Aortic smooth muscle cell (primary cell): ENCODE measurements at places on chromosomes 2 and 18. TPM values are rescaled to one million over a fixed set of nuclear protein-coding genes. Genes with fewer than 3 reads are reported as not detected.

The GNAL gene
- total RNA-seq, result 0.31 and 0.92 TPM in 2 replicates

The CFAP210 gene
- total RNA-seq, result under 0.01 TPM in 1 of 2 replicates, not detected in the other

The WDR35 gene
- total RNA-seq, result 14.4 and 15.6 TPM in 2 replicates

The ALPG gene
- not detected in 2 replicates for total RNA-seq

The AGFG1 gene
- 43.7 and 53.1 TPM in 2 replicates for total RNA-seq

The DCC gene
- total RNA-seq, result 0.13 TPM in 1 of 2 replicates, not detected in the other

The STK11IP gene
- 11.1 and 12.6 TPM in 2 replicates for total RNA-seq

The EMILIN2 gene
- 4.9 and 10.3 TPM in 2 replicates for total RNA-seq

The HOXD3 gene
- total RNA-seq, result not detected in 2 replicates

The TMEM163 gene
- total RNA-seq, result 0.26 and 0.81 TPM in 2 replicates

The LINC00305 gene
- total RNA-seq, result not detected in 2 replicates

The KANSL1L gene
- 18.0 and 21.4 TPM in 2 replicates for total RNA-seq

The SLC30A3 gene
- total RNA-seq, result 0.19 TPM in 1 of 2 replicates, not detected in the other

The SERPINB11 gene
- not detected in 2 replicates for total RNA-seq

The MAB21L4 gene
- not detected in 2 replicates for total RNA-seq

The ODC1 gene
- total RNA-seq, result 202 and 227 TPM in 2 replicates

The HPCAL1 gene
- total RNA-seq, result 46.4 and 59.3 TPM in 2 replicates

The LCT gene
- not detected in 2 replicates for total RNA-seq

The DPP10 gene
- not detected in 2 replicates for total RNA-seq

The SERPINB7 gene
- total RNA-seq, result not detected in 2 replicates

The SERPINB13 gene
- total RNA-seq, result not detected in 2 replicates

The NCKAP5 gene
- total RNA-seq, result 0.66 and 1.2 TPM in 2 replicates

The CXCR4 gene
- total RNA-seq, result 5.6 and 16.1 TPM in 2 replicates

The C2orf80 gene
- not detected in 2 replicates for total RNA-seq

The MAPRE3 gene
- 3.6 and 5.7 TPM in 2 replicates for total RNA-seq

The GNLY gene
- total RNA-seq, result not detected in 2 replicates

The NMS gene
- not detected in 2 replicates for total RNA-seq

The LDLRAD4 gene
- 2.4 and 3.7 TPM in 2 replicates for total RNA-seq

The CYB5A gene
- 45.0 and 82.1 TPM in 2 replicates for total RNA-seq

The KIAA2012 gene
- total RNA-seq, result under 0.01 TPM in 1 of 2 replicates, not detected in the other

The CDH19 gene
- 1.2 and 1.7 TPM in 2 replicates for total RNA-seq

The NEU2 gene
- total RNA-seq, result not detected in 2 replicates

The EPB41L3 gene
- total RNA-seq, result 2.9 and 3.7 TPM in 2 replicates

The ICA1L gene
- total RNA-seq, result 3.6 and 6.5 TPM in 2 replicates

The MROH2A gene
- total RNA-seq, result not detected in 2 replicates

The B3GNT7 gene
- total RNA-seq, result 0.25 and 0.26 TPM in 2 replicates

The SLC14A1 gene
- 443 and 540 TPM in 2 replicates for total RNA-seq

The CCDC102B gene
- total RNA-seq, result 30.0 and 47.6 TPM in 2 replicates

The PDE11A gene
- total RNA-seq, result under 0.01 and 0.13 TPM in 2 replicates

The KLHL41 gene
- 0.87 and 1.1 TPM in 2 replicates for total RNA-seq

The THSD7B gene
- total RNA-seq, result 0.40 and 0.81 TPM in 2 replicates

The MCEE gene
- 24.6 and 30.3 TPM in 2 replicates for total RNA-seq

The SERPINB12 gene
- total RNA-seq, result not detected in 2 replicates

The LHCGR gene
- not detected in 2 replicates for total RNA-seq

The LYPD1 gene
- 11.4 and 21.7 TPM in 2 replicates for total RNA-seq

The PSTPIP2 gene
- total RNA-seq, result 1.8 and 2.7 TPM in 2 replicates

The ALKAL2 gene
- total RNA-seq, result not detected in 2 replicates

The CUL3 gene
- 62.4 and 72.5 TPM in 2 replicates for total RNA-seq

The COL4A4 gene
- 22.1 and 33.4 TPM in 2 replicates for total RNA-seq

The ABCA12 gene
- total RNA-seq, result under 0.01 TPM in 2 replicates

The CIB4 gene
- total RNA-seq, result not detected in 2 replicates
